ENCODE measurements at places on chromosomes 16 and 17. TPM values are rescaled to one million over a fixed set of nuclear protein-coding genes. Genes with fewer than 3 reads are reported as not detected.

MT1M gene
- total RNA-seq, result 4.2 TPM

ARHGAP44 gene
- 0.57 TPM for total RNA-seq

RAB11FIP3 gene
- 41.9 TPM for total RNA-seq

DECR2 gene
- 14.2 TPM for total RNA-seq

MTSS2 gene
- 15.7 TPM for total RNA-seq

TBC1D3C gene
- total RNA-seq, result not detected

MFSD6L gene
- total RNA-seq, result 0.13 TPM

ABCC11 gene
- total RNA-seq, result not detected
